ENCODE measurements at places on chromosomes 4 and X. TPM values are rescaled to one million over a fixed set of nuclear protein-coding genes. Genes with fewer than 3 reads are reported as not detected.

GRCh38 chr4:156767911-156768415 is 203.6 kb downstream of the PDGFC start:
- DNase-seq, result no peak

Gene NLGN3
- polyA plus RNA-seq, result 0.46 TPM

DNA sequence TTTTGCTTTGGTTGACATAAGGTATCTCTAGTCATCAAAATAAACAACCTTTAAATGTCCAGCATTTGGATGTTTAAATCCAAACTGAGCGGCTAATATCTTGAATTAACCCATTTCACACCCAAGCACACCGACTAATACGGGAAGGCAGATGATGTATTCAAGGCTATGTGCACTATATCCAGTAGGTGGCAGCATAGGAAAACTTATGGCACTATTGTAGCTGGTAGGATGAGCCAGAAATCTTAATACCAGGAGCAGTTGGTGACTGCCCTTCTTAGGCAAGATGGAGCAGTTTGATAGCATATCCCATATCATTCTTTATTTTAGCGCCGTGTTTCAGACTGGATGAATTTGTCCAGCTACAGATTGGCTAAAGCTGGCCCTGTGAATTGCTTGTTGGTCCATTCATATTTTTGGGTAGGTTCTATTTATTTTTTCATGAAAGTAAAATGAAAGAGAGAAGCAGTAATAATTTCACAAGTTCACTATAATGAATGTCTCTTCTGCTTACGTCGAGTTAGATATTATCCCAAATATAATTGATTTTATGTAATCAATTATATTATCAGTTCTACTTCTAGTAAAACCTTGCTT is 24.4 kb downstream of the UCHL1 start:
- DNase-seq, result peak; percentile 64

GRCh38 chrX:13078739-13079444 is 34.5 kb upstream of the FAM9C start:
- DNase-seq, result peak; percentile 70

Gene SATL1
- polyA plus RNA-seq, result not detected

DNA sequence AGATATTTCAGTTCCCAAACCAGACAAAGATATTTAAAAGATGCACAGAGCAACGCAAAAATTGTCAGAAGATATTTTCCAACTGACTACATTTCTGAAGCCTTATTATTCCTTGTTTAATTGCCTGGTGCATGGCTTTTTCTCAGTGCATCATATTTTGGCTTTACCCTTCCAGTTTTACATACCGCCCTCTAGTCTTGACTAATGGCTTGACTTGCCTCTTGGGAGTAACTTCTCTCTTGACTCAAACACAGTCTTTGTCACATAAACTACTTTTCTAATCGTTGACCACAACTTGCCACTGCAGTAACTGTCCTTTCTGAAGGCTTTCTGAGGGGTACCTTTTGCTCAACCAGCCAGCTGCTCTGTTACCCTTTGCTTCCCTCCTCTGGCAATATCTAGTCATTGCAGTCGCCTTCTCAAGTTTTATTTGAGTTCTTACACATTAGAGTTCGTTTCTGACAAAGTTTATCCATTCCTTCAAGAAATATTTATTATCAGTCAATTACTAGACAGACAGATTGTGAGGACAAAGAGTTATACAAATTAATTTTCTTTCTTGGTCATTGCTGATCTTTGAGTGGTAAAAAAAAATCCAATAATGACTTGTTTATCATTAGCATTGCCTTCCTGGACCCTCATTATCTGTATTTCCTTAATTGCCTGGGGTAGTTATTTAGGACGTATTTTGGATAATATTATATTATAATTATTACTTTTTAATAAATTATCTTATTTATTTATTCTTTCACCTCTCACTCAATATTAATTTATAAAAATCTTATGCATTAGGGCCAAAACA is 506.9 kb upstream of the PCDH10 start:
- no peak for DNase-seq

- no peak for DNase-seq
These were observed 101.3 kb downstream of the LIMCH1 start for GRCh38 chr4:41639291-41639690.

Gene RHOXF2B
- polyA plus RNA-seq, result not detected

Gene NUDT10
- not detected for polyA plus RNA-seq

GRCh38 chrX:100681599-100681998 is 37.6 kb downstream of the SRPX2 start:
- DNase-seq, result no peak

DNA sequence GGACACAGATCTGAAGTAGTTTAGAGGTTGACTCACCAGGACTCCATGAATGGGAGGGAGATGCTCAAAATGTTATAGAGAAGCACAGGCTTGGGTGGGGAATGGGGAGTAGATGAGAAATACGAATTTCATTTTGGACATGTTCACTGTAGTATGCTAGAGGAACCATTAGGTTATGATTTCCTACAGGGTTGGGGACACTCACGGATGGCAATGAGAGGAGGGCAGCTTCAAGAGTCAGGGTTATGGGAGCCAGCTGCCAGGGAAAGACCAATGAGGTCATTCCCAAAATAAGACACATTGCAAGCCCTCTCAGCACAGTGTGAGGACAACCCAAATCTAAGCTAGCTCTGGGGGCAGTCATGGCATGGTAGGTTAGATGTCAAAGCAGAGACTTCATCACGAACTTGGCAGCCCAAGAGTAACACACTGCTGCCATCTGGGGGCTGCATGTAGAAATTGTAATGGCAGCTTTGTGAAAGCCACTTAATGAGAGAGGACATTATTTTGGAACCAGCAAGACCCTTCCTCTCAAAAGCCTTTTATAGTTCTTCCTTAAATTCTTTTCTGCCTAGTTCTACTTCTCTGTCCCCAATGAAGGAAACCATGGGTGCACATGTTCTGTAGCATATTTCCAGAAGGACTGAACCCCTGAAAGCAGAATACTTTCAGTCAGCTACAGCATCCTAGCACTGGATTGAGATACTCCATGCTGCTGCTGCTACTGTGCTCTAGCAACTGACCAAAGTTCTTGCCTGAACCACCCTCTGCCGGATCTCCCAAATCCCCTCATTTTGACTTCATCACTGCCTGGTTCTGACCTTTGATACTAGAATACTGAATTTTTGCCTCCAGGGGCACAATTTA is 16.2 kb upstream of the ZCCHC12 start:
- peak; percentile 38 for DNase-seq

DNA sequence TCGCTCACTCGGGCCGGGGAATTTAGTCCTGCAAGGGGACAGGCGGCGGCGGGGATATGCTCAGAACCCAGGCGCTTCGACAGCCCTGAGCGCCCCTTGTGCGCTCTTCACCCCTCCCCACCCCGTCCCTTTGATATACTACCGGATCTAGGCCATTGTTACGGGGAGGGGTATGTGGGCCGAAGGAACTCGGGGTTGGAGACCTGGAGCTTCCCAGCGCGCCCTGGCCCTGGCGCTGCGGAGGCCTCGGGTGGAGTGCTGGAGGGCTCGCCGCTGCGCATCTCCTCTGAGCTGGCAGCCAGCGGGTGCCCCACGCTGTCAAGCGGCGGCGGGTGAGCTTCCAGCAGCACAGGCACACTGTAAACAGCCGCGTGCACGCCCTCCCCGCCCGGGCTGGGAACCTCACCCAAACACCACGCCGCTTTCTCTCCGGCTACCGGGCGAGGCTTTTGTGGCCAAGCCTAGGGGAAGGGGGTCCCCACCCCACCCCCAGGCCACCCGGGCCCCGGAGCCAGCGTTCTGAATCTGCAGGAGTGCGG is 54.5 kb upstream of the BCOR start:
- DNase-seq, result no peak

GRCh38 chrX:18422886-18423285 is 2.5 kb upstream of the CDKL5 start:
- no peak for DNase-seq

- DNase-seq, result no peak
These were observed 76.9 kb downstream of the CAMK2D start for GRCh38 chr4:113684534-113685091.

Gene PABPC5
- polyA plus RNA-seq, result not detected

GRCh38 chr4:47929682-47930201 is 15.4 kb upstream of the NFXL1 start:
- no peak for DNase-seq

Gene HPGDS
- polyA plus RNA-seq, result 0.30 TPM
